ENCODE measurements at places on chromosomes 6 and 20.

DNA sequence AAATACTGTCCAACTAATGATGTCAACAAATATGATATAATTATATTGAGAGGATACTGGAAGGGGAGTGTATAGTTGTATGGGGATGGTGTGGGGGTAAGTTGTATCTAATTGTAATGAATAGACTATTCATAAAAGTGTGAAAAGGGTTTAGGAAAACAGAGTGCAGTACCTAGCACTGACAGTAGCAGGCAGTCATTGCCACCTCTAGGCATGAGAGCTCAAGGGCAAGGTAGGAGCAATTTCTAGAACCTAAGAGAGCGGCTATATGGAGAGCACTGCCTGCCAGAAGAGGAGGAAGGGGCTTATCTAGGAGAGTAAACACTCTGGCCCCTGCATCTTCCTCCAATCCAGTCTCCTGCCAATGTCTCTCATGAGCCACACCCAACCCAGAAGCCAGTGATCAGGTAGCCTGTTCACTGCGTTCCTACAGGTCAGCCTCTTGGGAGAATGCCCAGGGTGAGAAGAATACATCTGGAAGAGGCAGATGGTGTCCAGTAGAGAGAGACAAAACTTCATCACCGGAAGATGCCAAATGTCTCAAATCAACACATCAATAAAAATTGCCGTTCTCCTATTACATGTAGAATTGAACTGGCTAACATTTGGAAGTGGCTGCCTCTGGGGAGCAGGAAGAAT, 200.0 kb downstream of the LY86 start:
- no peak for DNase-seq

- no peak for DNase-seq
Observed at GRCh38 chr6:51562198-51562597, 525.2 kb downstream of the PKHD1 start.

- no peak for DNase-seq
Observed at GRCh38 chr6:166511316-166511715, 75.2 kb downstream of the RAMACL start.

GRCh38 chr6:51598171-51598570, 489.2 kb downstream of the PKHD1 start:
- DNase-seq, result no peak

DNA sequence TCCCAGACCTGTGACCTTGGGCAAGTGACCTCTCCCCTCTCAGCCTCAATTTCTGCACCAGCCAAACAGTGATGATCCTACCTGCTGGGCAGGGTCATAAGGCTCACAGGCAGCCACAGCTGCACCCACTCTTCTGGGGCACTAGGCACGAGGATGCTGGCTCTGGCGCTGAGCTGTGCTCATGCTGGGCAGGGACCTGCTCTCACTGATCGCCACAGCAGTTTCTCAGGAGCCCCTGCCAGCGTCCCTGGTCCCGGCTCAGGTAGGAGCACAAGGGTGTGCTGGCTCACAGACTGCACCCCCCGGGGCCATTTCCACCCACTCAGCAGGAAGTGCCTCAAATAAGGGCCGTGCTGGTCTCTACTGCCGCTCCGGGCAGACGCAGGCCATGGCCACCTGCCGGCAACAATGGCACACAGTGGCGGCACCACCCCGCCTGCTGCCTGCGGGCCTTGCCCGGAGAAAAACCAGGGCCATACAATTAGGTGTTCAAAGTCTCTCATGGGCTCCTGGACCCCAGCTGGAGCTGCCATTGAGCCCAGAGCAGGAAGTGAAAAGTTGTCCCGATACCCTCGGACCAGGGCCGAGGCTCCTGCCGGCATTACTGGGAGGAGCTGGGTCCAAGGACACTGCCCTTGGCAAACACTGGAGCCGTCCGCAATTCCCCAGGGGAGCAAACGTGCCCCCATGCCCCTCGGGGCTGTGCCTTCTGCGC, 4.6 kb upstream of the CABLES2 start:
- DNase-seq, result no peak

- no peak for DNase-seq
Observed at GRCh38 chr20:36391456-36391855, 85.3 kb downstream of the DLGAP4 start.

DNA sequence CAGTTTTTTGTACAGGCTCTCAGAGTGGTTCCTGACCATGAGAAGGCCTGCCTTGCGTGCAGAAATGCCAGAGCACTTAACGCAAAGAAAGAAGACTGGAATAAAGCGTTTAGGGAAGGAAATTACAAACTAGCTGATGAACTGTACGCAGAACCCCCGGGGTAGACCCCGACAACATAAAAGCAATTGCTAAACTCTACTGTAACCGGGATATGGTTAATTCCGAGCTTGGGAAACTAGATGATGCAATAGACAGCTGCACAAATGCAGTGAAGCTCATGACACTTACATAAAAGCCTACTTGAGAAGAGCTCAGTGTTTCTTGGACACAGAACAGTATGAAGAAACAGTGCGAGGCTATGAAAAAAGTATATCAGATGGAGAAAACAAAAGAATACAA, 35.7 kb downstream of the CITED2 start:
- no peak for DNase-seq

GRCh38 chr6:160766989-160767646, 65.1 kb downstream of the PLG start:
- DNase-seq, result peak; percentile 32

DNA sequence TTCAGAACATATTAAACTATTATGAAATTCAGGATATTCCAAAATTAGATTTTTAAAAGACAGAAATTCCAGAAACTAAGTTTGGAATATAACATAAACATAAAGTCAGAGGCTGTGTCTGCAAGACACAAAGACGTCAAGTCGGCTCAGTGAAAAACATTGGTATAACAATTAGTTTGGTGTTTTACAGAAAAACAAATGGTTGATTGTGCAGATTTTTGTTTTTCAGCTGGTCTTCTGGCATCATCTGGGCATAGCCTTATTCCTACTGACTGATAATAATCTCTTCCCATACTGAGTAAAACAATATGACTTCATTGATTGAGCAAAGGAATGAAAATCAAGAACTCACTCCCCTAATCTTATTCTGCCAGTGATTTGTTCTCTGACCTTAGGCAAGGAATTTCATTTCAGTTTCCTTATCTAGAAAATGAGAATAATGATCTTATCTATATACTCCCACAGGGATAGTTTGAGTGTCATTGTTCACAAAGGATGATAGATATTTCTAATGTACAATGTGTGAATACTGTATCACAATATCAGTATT, 84.3 kb downstream of the FRK start:
- DNase-seq, result no peak

- no peak for DNase-seq
Observed at GRCh38 chr6:134447423-134447822, 129.5 kb upstream of the SGK1 start.

DNA sequence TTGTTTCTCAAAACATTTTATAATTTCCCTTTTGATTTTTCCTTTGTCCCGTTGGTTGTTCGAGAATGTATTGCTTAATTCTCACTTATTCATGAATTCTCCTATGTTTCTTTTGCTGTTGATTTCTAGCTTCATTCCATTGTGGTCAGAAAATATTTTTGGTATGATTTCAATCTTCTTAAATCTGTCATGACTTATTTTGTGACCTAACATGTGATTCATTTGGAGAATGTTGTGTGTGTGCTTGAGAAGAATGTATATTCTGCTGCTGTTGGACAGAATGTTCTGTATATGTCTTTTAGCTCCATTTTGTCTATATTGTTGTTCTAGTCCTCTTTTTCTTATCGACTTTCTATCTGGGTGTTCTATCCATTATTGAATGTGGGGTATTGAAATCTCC, 286.2 kb upstream of the RNF217 start:
- DNase-seq, result no peak

DNA sequence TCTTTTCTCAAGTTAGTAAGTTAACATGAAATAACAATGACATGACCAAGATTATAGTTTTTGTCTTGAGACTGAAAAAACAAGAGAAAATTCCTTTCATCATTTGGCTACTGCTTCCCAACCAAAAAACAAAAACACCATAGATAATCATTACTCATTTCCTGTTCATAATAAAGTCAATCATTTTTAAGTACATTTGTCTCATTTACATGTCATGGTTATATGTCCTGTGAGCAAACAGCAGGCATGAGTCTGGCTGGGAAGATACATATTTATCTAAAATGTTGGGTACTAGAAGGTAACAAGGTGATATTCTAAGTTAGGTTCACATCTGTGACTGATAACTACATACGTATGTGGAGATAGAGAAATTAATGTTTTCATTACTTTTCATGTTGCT, 180.5 kb downstream of the ISM1 start:
- no peak for DNase-seq

GRCh38 chr20:18288749-18289267, 481 bp downstream of the ZNF133 start:
- no peak for DNase-seq

DNA sequence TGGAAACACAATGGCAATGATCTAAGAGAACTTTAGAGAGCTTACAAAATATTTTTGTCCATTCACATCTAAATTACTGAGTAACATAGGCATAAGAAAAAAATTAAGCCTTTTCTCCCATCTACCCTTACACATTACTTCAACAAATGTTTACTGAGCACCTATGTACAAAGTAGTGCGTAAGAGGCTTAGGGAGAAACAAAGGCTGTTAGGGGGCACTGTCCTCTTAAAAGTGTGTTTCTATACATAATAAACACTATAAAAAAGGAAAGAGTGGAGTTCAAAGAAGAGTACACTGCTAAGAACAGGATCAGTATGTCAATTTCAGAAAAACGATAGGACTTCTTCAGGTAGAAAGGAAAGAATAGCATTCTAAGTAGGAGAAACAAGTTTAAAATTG, 12.2 kb downstream of the ILRUN start:
- no peak for DNase-seq

- no peak for DNase-seq
Observed at GRCh38 chr6:53095716-53096115, 30.5 kb downstream of the FBXO9 start.

Measured in T-helper 17 cell (primary cell).